NCI-H524 treated with DMSO at 0.1 percent for 48 hours (cell line): ENCODE measurements at places on chromosomes 1 and 21.

GRCh38 chr1:85042413-85042812 lies 5.9 kb downstream of the MCOLN3 start:
- no peak for DNase-seq

DNA sequence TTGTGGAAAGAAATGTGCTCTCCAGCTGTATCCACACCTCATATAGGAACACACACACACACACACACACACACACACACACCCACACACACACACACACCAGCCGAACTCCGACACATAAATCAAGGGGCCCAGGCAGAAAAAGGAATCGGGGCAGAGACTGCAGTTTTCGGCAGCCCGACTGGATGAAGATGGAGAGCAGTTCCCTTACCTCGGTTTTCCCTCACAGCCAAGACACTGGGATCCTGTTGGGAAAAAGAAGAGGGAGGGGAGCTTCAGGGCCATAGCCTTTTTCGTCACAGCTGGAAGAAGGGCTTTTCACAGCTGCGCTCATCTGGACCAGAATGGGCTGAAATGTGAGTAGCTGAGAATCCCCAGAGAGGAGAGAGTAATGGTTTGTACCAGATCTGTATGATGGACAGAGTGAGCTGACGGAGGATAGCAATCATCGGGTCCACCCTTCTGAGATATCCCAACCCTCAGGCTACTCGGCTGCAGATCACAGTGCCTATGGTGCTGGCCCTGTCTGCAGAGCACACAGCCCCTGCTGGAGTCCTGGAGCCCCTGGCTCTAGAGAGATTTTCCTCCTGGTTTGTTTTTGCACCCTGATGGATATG lies 37.7 kb downstream of the PIK3C2B start:
- DNase-seq = no peak

- no peak for DNase-seq
Observed at GRCh38 chr1:226064816-226065248, 2.3 kb downstream of the H3-3A start.

DNA sequence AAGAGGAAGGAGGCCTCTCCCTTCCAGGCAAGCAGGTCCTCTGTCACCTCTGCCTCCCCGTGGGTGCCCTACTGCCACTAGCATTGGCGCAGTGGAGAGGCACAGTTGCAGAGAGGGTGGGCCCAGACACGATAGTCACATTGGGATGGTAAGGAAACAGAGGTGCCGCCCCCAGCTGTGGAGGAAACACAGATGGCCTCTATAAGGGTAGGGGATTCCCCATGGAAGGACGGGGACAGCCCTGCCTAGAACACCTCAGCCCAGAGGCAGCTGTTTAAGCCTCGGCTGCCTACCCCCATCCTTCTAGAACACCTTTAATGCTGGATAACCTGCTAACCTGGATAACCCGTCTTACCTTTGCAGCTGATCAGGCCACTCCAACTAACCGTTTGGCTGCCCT lies 65.7 kb upstream of the CNTN2 start:
- DNase-seq = no peak

GRCh38 chr21:37358397-37358796 lies 8.2 kb upstream of the DYRK1A start:
- no peak for DNase-seq

DNA sequence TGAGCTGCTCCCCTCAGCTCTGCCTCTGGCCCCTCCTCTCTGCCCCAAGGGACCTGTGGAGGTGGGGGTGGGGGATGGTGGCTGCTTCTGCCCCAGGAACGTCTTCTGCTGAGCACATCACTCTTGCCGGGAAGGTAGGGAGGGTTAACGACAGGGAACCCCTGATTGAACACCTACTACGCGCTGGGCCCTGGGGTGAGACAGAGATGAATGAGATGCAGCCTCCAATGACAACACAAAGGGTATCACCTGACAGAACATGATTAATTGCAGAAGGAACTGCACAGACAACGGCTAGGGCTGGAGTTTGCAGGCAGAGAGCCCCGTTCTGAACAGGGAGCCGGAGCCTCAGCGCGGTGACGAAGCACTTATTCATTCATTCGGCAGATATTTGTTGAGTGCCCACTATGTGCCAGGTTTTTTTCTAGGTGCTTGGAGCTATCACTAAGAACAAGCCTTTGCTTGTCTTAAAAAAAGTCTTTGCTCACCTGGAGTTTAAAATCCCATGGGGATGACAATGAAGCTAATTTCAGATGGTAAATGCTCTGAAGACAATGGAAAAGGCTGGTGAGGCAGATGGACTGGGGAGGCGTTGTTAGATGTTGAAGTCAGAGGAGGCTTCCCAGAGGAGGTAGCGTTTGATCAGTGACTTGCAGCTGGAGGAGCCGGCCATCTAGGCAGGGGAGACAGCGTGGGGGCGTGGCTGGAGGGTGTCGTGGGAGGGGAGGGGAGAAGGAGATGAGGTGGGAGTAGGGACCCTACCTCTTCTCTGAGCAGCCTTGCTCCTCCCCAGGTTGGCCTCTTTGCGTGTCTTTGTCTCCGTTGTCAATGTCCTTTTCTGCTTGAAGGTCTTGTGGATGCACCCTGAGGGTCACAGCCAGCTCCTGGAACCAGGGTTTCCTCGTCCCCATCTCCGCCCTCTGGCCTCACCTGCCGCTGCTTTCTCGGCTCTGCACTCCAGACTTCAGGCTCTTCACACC lies 103.1 kb upstream of the CSF3R start:
- no peak for DNase-seq

DNA sequence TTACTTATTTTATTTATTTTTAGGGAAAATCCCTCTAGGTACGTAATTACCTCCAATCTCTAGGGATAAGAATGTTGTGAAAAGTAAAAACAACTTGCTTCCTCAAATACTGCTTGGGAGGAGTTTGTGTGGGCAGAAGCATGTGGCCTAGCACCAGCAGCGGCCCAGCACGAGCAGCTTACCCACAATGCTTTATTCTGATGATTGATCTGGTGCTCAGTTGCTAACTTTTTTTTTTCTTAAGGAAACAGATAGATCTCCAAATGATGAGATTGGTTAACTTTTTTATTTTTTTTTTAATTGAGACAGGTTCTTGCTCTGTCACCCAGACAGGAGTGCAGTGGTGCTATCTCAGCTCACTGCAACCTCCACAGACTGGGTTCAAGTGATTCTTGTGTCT lies 4.2 kb downstream of the CLIC6 start:
- DNase-seq = no peak

DNA sequence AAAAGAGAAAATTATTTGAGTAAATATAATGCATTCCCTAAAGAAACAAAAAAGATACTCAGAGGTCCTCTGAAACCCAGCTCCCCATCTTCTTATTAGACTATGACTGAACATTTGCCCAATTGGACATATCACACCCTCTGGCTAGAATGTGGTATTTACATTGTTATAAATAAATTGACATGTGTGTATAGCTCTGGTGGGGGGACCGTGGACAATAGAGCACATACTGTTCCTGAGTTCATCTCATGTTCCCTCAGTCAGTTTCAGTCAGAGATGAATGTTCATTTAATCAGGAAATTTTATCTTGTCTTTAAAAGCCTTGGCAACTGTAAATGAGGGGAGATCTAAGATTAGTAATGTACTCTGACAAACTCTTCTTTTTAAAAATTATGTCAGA lies 459.3 kb upstream of the ADAMTS5 start:
- no peak for DNase-seq

DNA sequence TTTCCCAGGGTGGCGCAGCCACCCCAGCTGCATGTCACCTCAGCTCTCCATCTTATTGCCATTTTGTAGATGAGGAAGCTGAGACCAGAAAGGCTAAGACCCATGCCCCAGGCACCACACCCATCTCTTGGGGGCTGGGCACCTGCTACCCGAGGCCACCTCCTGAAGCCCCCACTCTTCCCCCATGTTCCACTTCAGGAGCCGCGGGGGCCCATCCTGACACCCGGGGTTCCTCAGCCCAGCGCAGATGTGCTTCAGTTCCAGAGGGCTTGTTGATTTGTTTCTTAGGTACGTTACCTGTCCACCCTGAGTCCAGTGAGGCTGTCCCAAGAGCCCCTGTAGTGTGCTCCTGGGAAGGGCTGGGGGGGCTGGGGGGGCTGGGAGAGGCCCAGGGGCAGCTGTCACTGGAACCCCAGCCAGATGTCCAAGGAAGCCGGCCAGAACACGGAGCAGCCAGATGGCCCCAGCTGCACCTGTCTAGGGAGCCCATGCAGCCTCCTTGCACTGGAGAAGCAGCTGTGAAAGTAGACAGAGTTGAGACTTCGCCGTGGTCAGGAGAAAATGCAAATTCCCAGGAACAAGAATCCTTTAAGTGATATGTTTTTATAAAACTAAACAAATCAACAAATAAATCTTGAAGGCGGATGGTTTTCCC lies 17.1 kb upstream of the CCDC27 start:
- DNase-seq = no peak

GRCh38 chr1:244444854-244445253 lies 6.9 kb downstream of the ADSS2 start:
- DNase-seq = no peak

DNA sequence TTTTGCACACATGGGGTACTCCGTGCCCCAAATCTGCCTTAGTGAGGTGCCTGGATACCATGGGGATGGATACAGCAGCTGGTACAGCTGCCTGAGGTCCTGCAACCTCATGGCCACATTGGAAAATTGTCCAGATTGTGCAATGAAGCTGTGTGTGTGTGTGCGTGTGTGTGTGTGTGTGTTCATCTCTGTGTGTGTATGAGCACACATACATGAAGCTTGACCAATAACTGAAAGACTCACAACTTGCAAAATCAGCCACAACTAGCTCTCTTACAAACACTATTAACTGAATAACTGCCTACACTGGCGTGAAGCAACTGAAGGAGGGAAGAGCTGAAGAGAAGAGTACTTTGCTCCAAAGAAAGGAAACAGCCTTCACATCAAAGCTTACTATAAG lies 78.1 kb downstream of the ERG start:
- no peak for DNase-seq

- no peak for DNase-seq
Observed at GRCh38 chr1:60989749-60990713, 92.3 kb upstream of the NFIA start.
